T-cell (primary cell): ENCODE measurements at places on chromosomes 1 and 21.

DNA sequence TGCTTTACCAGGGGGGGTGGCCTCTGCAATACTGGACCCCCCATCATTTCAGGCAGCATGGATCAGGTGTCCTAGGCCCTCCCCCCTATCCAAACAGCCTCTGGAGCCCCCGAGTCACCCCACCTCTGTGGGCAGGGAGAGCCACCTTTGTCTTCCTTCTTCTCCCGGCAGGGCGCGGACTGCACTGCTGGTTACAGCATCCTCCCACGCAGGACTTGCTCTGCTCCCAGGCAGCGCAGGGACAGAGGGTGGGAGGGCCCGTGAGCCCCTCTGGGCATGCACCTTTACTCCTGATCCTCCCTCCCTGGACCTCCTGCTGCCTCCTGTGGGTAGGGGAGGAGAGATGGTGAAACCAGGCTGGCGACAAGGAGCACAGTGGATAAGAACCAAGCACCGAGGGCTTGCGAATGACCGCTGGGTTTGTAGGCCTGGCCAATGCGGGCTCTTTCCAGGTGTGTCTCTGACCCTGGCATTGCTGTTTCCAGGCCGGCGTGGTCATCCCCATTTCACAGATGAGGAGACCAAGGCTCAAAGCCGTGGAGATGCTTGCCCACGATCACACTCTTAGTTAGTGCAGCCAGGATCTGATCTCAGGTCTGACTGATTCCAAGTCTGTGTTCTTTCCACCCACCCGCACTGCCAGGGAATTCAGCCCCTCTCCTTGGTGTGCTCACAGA, 73.6 kb upstream of the TARDBP start:
- no peak for DNase-seq

- DNase-seq: no peak
Measured at GRCh38 chr1:183910845-183911244, 105.9 kb downstream of the RGL1 start.

DNA sequence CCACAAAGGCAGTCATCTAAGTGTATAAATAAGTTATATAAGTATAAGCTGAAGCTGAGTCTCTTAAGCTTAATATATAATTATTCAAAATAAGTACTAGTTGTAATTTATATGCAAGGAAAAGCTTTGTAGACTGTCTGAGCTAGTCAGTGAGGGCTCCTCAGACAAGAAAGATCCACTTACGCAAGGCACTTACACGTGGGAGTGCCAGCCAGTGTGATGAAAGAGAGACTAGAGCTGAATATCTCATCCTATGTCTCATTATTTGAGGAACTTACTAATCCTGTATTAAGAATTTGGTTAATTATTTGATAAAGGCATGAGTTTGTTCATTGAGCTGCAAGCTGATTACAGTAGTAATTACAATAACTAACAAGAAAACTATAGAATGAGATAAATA, 146.9 kb downstream of the PDE4B start:
- no peak for DNase-seq

DNA sequence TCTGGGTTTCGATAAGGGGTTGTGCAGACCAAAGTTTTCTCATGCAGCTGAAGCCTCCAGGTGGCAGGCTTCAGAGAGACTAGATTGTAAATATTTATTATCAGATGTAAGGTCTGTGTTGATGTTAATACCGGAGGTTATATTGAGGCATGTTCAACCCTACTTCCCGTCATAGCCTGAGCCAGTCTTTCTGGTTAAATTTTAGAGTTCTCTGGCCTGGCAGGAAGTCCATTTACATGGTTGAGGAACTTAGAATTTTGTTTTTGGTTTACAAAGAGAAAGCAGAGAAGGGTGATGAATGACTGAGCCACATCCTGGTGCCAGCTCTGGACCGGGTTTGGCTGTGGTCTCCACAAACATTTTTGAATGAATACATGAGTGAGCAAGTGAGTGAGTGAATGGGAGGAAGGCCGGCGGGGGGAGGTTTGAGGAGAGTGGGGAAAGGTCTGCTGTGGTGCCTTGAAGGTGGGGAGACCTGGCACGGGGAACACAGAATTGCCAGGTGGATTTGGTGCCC, 218.5 kb downstream of the DISC1 start:
- no peak for DNase-seq

- no peak for DNase-seq
Measured at GRCh38 chr1:219120624-219121544, 52.8 kb upstream of the LYPLAL1 start.

- DNase-seq: no peak
Measured at GRCh38 chr1:61851235-61851634, 109.0 kb downstream of the PATJ start.

- no peak for DNase-seq
Measured at GRCh38 chr1:12143631-12144155, 23.1 kb upstream of the TNFRSF1B start.

GRCh38 chr1:236081546-236082227, 16.8 kb upstream of the NID1 start:
- no peak for DNase-seq

GRCh38 chr1:7850786-7851185, 2.1 kb downstream of the UTS2 start:
- no peak for DNase-seq

DNA sequence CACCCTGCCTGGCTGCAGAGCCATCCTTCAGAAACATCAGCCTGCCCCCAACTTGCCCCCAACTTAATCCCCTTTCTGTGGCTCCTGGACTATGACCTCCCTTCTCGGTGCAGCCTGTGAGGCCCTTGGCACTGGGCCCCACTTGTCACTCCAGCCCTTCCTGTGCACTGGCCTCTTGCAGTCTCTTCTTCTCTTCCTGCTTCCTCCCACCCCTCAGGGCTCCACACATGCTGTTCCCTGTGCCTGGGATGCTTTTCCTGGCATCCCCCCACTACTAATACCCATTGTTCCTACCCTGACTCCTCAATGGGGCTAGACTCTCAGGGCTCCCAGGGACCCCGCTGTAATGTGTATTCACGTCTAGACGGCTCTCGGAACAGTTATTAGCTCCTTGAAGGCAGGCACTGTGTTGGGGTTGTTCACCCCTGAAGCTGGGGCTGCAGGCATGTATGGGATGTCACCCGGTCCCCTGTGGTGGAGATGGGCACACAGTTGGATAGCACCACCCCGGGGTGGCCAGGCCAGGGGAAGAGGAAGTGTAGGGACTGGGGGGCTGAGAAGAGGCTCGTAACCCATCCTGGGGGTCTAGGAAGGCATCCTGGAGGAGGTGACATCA, 4.5 kb downstream of the LDLRAD1 start:
- no peak for DNase-seq

GRCh38 chr1:151164732-151165280, 896 bp downstream of the LYSMD1 start:
- no peak for DNase-seq

- no peak for DNase-seq
Measured at GRCh38 chr1:114024049-114024448, 44.8 kb downstream of the OLFML3 start.

DNA sequence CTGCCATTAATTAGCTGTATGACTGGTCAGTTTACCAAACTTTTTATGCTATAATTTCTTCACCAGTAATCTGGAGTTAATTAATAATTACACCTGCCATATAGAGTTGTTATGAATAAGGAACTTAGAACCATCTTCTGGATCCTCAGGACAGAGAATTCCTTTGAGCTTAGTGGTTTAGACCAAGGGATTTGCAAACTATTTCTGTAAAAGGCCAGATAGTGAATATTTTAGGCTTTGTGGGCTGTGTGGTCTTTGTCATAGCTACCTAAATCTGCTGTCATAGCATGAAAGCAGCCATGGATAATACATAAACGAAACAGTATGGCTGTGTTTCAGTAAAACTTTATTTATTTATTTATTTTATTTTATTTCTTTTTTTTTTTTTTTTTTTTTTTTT, 9.0 kb downstream of the TIMM17A start:
- no peak for DNase-seq

DNA sequence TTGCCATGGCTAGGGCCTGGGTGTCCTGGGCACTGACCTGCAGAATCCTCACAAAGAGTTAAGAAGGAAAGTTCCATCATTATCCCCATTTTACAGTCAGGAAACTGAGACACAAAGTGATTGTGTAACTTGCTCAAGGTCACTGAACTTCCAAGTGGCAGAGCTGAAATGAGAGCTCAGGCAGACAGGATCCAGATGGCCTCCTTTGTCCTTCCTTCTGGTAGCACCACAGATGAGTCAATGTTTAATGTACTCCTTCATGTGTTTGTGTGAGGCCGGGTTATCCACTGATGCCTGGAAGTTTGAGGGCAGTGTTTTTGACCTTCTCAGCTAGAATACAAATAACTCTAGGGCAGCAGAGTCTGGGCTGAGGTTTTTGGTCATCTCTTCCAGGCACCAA, 207.0 kb downstream of the TNR start:
- DNase-seq: no peak

DNA sequence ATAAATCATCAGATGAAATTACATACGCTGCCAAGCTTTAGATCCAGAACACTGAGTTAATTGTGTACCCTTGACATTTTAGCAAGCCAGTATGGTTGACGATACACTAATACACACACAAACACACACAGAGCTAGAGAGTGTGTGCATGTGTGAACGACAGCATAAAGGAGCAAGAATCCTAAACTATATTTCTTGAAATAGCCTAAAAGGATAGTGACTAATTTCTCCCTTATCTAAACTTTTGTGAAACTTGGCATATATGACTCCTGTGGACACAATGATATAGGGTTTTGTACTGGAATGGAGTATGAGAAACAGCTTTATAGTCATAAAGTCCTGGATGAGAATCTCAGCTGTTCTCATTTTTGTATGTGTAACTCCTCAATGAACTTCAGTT, 65.1 kb upstream of the DMRTA2 start:
- DNase-seq: no peak

- no peak for DNase-seq
Measured at GRCh38 chr1:38125016-38125415, 78.4 kb upstream of the POU3F1 start.

DNA sequence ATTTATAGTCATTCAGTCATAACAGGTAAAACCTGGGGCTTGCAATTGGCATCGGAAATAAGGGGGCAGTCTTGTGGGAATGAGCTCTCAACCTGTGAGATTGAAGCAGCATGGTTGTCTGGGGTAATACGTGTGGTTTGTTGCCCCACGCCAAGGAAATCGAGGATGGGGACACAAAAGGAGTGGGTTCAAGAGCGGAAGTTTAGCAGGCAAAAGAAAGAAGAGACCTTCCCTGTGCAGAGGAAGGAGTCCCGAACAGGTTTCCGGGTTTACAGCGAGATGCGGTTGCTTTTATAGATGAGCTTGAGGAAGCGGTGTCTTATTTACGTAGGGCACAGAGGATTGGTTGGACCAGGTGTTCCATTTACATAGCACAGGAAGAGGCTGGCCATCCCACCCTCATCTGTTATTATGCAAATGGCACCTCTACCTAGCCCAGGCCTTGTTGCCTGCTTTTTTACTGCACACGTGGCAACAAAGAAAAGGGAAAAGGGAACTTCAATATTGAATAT, 37.3 kb downstream of the IFNAR1 start:
- DNase-seq: peak; percentile 75

- no peak for DNase-seq
Measured at GRCh38 chr1:207754974-207755700, 3.3 kb downstream of the CD46 start.

GRCh38 chr1:27934818-27935549, at the start of gene SMPDL3B:
TSS of gene SMPDL3B (plus strand) at chr1:27935000. CDS start at chr1:27935184, 184 bp downstream.
- DNase-seq: no peak
